Motor neuron (in vitro differentiated cells): ENCODE measurements at places on chromosomes 5 and 9.

DNA sequence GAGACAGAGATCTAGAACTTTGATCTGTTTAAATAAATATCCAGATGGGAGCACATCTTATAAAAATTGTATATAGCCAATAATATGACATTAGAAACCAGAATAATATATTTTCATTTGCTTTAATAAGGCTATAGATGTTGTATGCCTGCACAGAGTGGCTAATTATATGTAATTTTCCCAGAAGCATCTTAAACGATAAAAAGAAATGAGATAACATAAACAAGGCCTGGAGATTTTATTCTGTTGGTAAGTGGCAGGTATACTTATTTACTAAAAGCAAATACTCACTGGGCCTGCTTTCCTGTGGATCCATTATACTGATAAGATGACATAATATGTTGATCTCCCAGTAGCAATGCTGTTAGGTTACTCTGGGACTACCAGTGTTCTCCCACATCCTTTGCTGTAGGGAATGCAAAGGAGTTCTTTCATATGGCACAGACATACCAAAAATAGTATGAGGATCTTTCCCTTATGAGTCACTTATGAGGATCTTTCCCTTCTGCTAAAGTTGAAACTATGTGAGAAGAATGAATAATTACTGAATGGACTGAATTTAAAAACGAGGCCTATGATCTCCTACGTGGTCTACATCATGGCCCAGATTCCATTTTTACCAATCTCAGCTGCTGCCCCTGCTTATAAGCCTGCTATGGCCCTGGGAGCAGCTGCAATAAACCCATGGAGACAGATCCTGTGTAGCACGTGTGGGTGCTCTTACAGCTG, 112.1 kb downstream of the NUDT12 start:
- no peak for ATAC-seq

DNA sequence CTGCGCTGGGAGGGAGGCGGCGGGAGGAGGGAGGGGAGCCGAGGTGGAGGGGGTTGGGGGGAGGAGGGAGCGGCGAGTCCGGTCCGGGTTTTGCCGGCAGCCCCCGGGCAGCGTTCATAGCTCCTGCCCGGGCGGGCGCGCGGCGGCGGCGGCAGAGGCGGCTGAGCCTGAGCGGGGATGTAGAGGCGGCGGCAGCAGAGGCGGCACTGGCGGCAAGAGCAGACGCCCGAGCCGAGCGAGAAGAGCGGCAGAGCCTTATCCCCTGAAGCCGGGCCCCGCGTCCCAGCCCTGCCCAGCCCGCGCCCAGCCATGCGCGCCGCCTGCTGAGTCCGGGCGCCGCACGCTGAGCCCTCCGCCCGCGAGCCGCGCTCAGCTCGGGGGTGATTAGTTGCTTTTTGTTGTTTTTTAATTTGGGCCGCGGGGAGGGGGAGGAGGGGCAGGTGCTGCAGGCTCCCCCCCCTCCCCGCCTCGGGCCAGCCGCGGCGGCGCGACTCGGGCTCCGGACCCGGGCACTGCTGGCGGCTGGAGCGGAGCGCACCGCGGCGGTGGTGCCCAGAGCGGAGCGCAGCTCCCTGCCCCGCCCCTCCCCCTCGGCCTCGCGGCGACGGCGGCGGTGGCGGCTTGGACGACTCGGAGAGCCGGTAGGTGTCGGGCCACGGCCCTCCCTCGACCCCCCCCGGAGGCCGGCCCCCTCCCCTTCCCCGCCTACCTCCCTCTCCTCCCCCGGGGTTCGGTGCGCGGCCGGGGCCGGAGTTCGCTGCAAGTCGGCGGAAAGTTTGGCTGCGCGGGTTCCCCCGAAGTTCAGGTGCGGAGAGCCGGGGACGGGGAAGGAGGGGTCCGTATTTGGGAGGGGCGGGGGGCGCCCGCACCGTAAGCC, at the start of gene CXXC5:
CXXC5 (plus strand) TSS at position 145 of the 877 bp plus-strand sequence. CDS start 32,175 bp downstream, outside the sequence.
- peak; percentile 45 for ATAC-seq

GRCh38 chr5:162091336-162091735, 23.8 kb downstream of the GABRG2 start:
- no peak for ATAC-seq

- no peak for ATAC-seq
These were observed 105.5 kb upstream of the CPEB4 start for GRCh38 chr5:173782671-173783101.

GRCh38 chr9:84002344-84002743, 21.7 kb downstream of the RMI1 start:
- ATAC-seq: peak; percentile 66

- no peak for ATAC-seq
These were observed 64.4 kb upstream of the TNFSF8 start for GRCh38 chr9:114994768-114995167.

- no peak for ATAC-seq
These were observed 139.4 kb upstream of the TLR4 start for GRCh38 chr9:117564839-117565238.

GRCh38 chr5:87307796-87308423, 40.2 kb downstream of the RASA1 start:
- ATAC-seq: peak; percentile 41

- no peak for ATAC-seq
These were observed 21.0 kb upstream of the ERAP2 start for GRCh38 chr5:96855031-96855872.

GRCh38 chr9:115923410-115923809, 230.2 kb upstream of the PAPPA start:
- ATAC-seq: no peak

- ATAC-seq: no peak
These were observed 59.7 kb upstream of the SNCAIP start for GRCh38 chr5:122252319-122252718.

DNA sequence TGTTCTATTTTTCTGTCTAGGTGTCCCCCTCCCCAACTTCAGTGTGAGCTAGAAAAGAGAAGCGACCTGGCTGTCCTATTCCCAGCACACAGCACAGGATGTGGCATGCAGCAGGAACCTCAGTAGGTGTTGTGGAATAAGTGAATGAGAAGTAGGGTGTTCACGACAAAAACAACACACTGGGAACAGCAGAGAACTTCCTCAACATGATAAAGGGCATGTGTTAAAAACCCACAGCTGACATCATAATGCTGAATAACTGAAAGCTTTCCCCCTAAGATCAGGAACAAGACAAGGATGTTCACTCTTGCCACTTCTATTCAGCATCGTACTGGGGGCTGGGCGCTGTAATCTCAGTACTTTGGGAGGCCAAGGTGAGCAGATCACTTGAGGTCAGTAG, 155.6 kb upstream of the ZNF618 start:
- ATAC-seq: no peak

DNA sequence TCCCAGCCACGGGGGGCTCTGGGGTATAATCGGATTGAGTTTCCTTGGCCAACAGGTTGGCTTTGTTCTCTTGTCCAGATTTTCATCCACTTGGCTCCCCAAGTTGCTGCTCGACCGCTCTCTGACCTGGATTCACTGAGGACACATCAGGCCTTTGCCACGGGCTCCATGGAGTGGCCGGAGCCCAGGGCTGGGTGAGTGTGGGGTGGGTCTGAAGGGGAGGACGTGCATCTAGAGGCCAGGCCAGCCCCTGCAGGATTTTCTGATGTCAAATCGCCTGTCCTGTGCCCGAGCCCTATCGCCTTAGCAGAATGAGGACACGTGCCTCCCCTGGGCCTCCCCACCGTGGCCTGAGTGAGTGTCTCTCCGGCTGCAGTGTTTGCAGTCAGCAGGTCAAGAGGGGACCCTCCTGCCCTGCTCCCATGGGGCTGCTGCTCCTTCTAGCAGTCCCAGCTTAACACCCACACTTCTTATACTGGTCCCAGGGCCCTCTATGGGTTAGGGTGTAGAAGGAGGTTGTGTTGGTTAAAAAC, 89.1 kb upstream of the BOD1 start:
- peak; percentile 69 for ATAC-seq

DNA sequence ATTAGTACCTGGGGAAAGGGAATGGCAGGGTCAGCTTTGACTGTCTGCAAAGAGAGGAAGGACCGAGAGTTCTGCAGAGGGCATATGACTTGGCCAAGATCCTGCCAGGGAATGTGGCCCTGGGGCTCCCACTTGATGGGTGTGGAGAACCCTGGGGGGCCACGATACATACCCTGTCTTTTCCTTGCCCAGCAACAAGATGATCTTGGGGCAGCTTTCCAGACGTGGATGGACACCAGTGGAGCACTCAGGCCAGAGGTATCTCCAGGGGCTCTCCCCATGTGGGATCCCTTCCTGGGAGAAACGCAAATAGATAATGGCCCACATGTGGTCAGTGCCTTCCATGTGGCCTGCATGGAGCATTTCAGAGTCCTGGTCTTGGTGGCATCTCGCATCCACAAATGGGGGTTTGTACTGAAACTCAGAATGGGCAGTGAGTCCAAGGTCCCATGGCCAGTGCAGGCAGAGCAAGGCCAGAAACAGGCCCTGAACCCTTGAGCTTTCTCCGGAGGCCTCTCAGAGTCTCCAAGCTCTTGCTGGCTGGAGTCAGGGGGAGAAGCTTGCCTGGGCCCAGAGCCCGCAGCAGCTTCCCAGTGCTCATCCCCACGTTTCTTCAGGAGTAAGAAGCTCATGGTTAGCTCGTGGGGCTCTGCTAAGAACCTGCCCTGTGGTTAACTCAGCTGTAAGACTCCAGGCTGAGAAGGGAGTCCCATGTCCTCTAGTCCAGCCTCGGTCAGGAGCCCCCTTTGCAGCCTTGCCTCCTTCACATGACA, 18.3 kb upstream of the ORM1 start:
- no peak for ATAC-seq

DNA sequence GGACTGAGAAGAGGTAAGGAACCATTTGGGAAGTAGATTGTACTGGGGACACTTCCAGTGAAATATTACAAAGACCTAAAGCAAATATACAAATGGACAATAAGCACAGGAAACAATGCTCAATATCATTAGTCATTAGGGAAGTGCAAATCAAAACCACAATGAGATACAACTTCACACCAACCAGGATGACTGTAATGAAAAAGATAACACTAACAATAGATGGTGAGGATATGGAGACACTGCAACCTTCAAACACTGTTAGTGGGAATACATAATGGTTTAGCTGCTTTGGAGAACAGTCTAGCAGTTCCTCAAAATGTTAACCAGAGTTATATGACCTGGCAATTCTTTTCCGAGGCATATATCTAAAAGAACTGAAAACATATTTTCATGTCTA, 149.7 kb downstream of the TRPM3 start:
- no peak for ATAC-seq

DNA sequence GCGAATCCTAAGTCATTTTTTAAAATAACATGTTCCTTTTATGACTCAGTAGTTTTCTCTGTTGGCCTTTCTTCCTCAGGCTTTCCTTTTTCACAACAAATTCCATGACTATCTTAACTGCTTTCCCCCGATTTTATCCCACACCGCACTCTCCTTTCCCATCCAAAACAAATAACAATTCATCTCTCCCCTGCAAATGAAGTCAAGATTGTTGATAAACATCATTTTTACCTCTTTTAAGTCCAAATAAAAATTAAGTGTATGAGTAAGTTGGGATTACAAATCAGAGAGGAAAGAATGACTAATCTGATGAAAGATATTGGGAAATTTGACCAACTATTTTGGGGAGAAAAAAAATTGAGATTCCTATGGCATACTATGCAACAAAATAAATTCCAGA, 47.3 kb downstream of the SEC61B start:
- no peak for ATAC-seq

DNA sequence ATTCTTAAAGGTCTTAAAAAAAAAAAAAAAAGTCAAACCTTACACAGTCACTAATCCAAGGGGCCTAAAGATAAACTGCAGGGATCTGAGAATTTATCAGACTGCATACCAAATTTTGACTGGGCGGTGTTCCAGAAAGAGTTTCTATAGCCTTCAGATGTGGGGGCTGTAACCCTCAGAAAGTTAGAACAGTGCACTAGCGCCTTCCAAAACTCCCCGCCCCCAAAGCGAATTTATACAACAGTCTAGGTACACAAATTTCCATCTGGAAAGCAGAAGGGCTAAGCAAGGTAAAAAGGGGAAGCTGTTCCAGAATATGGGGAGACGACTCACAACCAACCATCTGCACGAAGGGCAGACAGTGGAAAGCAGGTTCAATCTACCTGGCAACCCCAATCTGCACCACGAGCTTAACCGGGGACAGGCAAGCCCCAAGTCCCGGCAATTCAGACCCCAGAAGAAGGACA, 813 bp downstream of the ERMP1 start:
- ATAC-seq: no peak

DNA sequence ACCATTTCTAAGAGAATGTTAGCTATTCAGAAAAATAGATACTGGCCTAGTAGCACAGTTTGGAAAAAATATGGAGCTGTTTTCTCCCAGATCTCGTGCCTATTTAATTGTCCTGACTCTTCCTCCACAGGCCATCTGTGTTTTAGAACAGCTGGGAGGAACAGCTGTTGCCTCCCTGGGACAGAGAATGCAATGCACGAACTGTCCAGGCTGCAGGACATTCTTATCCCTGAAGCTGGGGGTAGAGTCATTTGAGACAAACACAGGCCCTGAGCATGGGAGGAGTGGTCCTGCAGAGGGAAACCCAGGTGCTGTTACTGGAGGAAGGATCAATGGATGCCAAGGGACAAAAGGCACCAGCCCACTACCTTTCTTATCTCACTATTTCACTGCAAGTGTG, 20.9 kb upstream of the SPARC start:
- no peak for ATAC-seq

DNA sequence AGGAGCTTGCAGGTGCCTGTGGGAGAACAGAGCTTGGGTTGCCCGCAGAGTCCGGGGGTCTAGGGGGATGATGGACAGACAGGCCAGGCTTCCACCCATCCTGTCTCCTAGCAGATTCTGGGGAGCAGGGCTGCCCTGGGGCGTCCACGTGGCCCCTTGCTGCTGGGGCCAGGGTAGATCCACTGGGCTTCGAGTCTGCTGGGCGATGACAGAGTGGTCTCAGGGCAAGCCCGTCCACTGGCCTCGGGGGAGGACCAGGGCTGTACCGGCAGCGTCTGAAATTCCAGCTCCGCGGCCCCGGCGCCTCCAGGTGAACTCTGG, 124.2 kb upstream of the IRX4 start:
- ATAC-seq: no peak

DNA sequence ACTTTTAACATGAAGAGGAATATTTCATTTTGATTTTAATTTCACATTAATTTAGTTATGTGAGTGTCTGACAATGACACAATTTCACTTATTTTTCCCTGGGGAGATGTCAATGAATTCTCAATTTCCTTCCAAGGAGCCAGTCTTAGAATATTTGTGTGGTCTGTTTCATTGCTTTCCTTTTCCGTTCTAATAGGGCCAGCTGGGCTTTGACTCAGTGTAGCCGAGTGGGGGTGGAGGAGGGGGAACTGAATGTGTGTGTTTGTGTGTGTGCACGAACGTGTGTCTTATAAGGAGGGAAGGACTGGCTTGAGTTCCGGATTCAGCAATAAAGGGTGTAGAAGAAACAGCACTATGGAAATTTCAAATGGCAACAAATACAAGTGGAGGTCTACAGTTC, 100.0 kb downstream of the BASP1 start:
- no peak for ATAC-seq

- no peak for ATAC-seq
These were observed 102.0 kb upstream of the NREP start for GRCh38 chr5:111859031-111859430.

DNA sequence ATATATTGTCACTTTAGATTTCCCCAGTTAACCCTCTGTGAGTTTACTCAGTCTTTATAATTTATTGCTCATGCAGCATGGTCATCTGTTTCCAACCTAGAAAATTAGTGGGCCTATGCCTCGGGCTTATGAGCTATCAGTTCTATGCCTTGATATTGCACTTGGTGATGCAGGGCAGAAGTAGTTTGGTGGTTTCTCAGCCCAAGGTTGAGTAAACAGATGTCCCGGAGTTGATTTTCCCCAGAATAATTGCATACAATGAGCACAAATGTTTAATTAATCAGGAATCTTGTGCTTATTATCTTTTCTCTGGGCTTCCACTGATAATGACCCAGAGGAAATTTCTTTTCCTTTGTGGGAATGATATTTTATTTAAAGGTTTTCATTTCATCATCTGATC, 474.0 kb downstream of the CCDC171 start:
- ATAC-seq: no peak

- ATAC-seq: no peak
These were observed 1945.9 kb upstream of the NUDT12 start for GRCh38 chr5:105508519-105508918.
